ENCODE measurements at places on chromosomes 2 and 18. TPM values are rescaled to one million over a fixed set of nuclear protein-coding genes. Genes with fewer than 3 reads are reported as not detected.

GRCh38 chr2:119323459-119323858 lies 43.2 kb downstream of the C2orf76 start:
- no peak for DNase-seq

CIB4 gene
- total RNA-seq, result not detected

DNA sequence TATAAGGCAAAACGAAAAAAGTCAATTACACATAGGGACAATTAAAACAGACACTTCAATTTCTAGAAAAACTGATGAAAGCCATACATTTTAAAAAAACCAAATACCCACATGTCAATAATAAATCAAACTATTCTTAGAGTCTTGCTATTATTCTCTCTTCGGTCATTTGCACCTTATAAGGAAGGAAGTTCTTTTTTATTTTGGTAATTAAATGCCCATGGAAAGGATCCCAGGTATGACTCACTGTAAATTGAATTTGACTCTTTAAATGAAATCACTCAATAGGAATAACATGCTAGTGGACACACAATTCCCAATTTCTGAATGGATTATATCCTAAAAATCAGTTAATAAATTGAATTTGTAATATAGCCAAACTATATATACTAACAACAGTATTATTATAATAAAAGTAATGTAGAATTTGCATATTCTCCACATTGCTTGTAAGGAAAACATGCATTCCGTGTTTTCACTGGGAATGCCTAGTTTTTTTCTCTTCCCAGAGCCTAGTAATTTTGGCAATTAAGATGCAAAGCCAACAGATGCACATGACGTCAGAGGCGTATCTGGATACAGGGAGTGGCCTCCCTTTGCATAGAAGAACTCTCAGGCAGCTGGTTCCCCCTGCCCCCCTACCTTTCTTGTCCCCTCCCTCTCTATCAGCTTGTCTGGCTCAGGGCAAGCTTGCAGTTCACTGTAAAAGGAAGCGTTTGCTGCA lies 153.5 kb upstream of the PGAP1 start:
- no peak for DNase-seq

DNA sequence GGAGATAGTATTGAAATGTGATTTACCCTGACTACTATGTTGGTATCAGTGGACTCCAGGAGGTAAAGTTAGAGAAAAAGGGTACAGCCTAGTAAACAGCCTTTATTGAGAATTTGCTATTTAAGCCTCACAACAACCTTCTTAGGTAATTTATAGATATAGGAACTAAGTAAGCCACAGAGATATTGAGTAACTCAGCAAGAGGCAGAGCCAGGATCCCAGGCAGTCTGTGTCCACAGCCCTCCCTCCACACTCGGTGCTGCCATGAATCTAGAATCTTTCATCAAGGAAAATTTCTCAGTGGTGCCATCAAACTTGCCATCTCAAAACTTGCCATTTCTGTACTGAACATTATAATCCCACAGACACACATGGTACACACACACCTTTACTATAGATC lies 170.9 kb downstream of the CAPN13 start:
- no peak for DNase-seq

DNA sequence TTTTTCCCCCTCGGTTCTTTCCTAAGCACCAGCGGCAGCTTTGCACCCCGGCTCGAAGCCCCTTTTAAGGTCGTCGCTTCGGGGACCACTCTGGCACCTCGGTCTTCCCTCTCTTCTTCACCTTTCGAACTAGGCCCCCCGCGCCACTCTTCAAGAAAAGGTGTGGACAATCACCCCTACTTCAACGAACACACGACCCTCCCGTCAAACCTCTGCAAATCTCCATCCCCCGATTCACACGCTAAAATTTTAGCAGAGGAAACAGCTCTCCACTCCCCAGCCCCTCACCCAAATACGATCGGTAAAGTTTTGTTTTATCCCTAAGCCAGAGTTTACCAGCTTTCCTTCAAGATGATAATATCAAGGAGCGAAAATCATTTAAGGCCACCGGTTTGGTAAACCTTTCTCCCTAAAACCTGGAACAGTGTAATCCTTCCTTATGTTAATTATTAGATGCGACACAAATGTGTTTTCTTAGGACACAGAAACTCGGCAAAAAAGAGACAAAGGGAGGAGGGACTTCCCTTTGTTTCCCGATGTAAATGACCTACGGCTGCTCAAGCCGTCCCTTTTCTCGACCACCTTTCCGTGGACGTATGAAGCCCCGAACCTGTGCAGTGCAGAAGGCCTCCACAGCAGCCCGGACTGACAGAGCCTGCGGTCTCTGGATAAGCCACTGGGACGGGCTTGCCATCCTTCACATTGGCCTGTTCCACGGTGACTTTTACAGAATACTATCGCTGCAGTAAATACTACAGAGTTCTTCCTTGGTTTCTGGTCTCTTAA lies 85.2 kb downstream of the RBMS1 start:
- DNase-seq, result no peak

DNA sequence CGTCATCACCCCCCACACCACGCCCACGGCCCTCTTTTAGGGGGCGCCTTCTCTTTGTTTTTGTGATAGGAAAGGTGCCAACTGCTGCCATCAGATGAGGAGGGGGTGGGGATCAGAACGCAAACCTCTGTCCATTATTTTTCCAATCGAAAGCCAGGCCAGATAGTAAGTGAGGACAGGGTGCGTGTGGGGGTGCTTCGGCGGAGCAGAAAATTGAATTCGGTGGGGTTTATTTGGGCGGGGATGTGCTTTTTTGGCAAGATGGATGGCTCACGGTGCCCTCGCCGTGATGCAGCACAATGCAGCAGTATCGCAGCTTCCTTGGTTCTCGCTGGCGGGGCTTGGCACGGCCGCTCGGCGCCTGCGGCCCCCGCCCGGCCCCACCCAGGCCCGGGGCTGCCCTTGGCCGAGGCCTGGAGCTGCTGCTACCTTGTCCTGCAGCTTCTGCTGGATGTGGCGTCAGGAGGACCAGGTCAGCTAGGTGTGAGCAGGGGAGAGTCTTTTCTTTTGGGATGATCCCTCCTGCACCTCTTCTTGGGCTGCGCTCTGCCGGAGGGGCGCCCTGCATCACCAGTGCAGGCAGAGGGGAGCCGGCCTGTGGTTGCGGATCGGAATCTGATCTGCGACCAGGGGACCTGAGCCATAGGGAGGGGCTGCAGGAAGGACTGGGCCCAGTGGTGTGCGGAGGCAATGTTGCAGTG lies 1.3 kb downstream of the SPTBN1 start:
- peak; percentile 52 for DNase-seq

- no peak for DNase-seq
Measured at GRCh38 chr2:217529271-217529670, 473.5 kb downstream of the TNS1 start.

DNA sequence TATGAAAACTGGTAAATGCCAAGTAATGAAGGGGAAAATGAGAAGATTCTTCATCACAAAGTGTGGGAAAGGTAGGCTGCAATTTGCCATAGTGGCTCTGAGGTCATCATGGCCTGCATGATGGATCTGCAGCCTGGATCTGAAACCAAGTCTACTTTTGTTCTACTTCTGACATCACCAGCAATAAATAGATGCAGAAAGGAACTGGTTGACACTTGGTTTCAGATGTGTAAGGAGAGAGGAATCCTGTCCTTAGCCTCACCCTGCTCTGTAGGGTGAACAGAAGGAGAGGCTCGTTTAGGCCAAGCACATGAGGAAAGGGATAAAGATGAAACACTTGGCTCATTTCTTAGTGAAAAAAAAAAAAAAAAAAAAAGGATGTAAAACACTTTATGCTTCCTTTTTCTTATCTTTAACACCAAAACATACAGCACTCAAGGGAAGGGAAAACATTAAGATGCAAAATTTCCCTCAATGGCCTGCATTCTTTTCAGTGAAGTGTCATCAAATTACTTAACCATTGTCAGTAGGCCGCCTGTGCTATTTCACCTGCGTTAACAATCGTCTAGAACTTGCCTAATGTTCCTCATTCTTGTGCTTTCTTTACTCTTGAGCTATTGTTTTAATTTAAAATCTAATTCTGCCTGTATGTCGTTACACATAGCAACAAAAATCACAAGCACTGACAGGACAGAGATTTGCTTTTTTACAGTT lies 3.9 kb downstream of the NEB start:
- no peak for DNase-seq

DNA sequence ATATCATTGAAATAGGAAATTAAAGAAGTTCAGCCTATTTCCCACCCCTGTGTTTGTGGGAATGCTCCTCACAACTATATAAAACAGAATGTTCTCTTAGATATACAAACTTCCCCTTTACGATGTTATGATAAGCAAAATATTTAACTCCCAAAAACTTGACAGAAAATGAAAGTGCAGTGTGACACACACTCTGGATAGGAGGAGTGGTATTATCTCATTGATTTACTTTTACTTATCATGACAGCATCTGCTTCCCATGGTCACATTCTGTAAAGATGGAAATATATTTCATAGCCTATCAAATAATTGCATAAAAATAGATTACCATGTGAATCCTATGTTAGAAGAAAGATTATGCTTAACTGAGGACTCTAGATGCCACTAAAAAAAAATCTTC lies 96.6 kb upstream of the STK17B start:
- no peak for DNase-seq

DNA sequence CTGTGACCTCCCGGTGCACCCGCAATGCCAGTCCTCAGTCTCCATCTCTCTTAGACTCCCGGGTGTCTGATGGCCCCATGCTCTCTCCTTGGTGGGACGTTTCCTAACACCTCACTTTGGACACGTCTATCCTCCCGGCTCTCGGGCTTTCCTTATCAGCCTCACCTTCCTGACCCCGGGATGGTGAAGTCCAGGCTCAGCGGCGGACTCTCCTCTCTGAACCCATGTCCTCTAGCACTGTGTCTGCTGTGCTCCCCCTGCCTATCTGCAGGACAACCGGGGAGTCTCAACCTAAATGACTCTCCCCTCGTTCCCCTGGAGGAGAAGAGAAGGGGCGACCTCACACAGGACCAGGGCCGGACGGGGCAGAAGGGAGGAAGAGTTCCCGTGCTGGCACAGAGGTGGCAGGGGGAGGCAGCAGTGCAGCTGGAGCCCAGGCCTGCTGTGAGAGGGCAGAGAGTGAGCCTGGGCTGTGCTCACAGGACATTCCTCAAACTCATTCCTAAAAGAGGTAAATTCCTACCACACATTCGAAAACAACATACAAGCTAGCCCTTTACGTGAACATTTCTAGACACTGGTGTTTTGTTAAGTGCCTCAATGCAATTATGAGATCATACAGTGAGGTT lies 41.9 kb downstream of the MBP start:
- no peak for DNase-seq

- DNase-seq, result no peak
Measured at GRCh38 chr2:238694922-238695321, 153.0 kb upstream of the TWIST2 start.

LCT gene
- total RNA-seq, result not detected

DSG4 gene
- total RNA-seq, result not detected

DNA sequence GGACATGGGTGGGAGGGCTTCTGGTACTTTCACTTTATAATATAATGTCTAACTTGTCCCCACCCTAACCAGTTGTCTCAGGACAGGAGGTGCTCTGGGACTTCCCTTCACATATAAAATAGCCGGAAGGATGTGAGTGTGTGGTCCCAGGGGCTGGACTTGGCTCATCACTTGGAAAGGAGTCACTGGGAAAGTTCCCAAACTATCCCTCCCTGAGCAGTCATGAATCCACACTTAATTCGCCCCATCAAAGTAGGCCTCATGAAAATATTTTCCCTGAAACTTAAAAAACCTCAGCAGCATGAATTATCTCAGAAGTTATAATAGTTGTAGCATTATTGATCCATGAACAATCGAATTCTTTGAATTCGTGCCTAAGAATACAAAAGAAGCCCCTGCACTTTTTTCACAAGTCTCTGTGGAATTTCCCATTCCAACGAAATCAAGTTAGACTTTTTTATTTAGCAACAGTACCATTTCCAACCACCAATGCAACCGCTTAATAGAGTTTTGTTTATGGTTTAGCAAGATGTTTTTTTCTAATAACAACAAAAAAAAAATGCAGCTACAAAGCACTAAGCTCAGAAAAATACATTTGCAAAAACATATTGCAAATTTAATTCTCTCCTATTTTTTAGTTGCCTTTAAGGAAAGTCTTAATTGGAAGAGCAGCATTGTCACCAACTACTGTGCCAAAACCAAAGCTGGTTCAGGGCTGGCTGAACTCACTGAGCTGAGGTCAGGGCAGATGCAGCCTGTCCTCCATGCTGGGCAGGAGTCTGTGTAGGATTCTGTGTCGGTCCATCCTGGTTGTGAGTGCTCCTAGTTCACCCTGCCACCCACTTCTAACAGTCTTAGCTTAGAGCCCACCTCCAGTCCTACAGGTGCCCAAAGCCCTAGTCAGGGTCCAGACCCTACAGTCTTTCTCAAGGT lies 68.8 kb upstream of the SPTBN1 start:
- peak; percentile 79 for DNase-seq

DNA sequence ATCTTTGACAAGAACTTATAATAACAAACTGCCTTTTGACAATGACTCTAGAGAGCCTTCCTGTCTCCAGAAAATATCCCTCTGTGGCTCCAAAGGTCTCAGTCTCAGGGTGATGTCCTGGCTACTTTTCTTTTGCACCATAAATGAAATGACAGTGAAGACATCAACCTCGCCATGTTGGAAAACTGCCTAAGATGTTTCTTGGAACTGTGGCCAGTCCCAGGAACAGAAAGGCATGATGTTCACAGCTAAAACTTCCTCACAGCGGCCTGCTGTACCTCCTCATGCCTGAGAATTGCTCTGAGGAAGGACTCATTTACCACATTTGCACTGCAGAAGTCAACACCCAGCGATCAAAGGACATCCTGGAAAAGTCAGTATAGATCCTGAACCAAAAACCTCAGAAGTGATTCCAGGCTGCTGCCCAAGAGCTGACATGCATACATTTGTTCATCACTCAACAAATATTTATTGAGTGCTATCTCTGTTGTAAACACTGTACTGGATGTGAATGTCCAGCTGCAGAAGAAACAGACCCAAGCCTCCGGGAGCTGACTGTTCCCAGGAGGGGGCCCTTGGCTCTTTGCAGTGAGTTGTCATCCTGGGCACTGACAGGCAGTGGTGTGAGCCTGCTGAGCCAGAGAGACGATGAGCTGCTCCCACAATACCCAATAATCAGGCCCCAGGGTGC lies 64.3 kb upstream of the ACSL3 start:
- peak; percentile 33 for DNase-seq

DNA sequence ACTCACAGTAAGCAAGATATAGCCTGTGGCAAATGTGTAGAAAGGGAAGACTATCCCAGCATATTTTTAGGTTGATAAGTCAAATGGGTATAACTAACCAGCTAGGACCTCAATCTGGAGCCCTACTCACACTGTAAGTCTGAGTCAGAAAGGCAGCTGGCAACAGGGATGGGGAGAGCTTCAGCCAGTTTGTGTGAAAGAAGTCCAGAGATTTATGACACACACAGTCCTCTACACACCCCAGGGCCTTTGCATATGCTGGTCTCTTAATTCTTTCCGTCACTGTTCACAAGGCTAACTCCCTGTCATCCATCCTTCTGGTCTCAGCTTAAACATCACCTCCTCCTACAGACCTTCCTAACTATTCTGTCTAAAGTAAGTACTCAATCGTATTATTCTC lies 5.9 kb upstream of the TCF4 start:
- DNase-seq, result no peak

EIF4E2 gene
- total RNA-seq, result 49.8 TPM

ZNF142 gene
- total RNA-seq, result 20.7 TPM

All from heart left ventricle (tissue), 16 donors.